ENCODE measurements at places on chromosomes 2 and 18. TPM values are rescaled to one million over a fixed set of nuclear protein-coding genes. Genes with fewer than 3 reads are reported as not detected.

RPIA gene
- 10.9 TPM for total RNA-seq

IL36G gene
- total RNA-seq, result not detected

CKAP2L gene
- total RNA-seq, result 0.63 TPM

CTLA4 gene
- not detected for total RNA-seq

ARID5A gene
- total RNA-seq, result 19.1 TPM

OSBPL1A gene
- 13.9 TPM for total RNA-seq

LTBP1 gene
- total RNA-seq, result 109 TPM

GPR35 gene
- 0.33 TPM for total RNA-seq

SLC8A1 gene
- total RNA-seq, result 9.3 TPM

OSGEPL1 gene
- total RNA-seq, result 7.0 TPM

EVX2 gene
- total RNA-seq, result not detected

EDAR gene
- total RNA-seq, result 0.51 TPM

CDH2 gene
- 220 TPM for total RNA-seq

NT5C1B gene
- total RNA-seq, result not detected

FRZB gene
- 0.38 TPM for total RNA-seq

CAPG gene
- total RNA-seq, result 507 TPM

TUBB8B gene
- total RNA-seq, result 0.63 TPM

RNF144A gene
- 11.7 TPM for total RNA-seq

HOXD12 gene
- total RNA-seq, result not detected

CD207 gene
- not detected for total RNA-seq

C2orf72 gene
- 0.16 TPM for total RNA-seq

RAB17 gene
- 0.63 TPM for total RNA-seq

GPATCH11 gene
- 4.1 TPM for total RNA-seq

TNFAIP6 gene
- 1.1 TPM for total RNA-seq

GALNT3 gene
- total RNA-seq, result 21.2 TPM

DNER gene
- 0.65 TPM for total RNA-seq

DSG2 gene
- 60.3 TPM for total RNA-seq

CRACDL gene
- total RNA-seq, result 5.7 TPM

L3MBTL4 gene
- 0.65 TPM for total RNA-seq
